ENCODE measurements at places on chromosomes 5 and 9. TPM values are rescaled to one million over a fixed set of nuclear protein-coding genes. Genes with fewer than 3 reads are reported as not detected.

DNA sequence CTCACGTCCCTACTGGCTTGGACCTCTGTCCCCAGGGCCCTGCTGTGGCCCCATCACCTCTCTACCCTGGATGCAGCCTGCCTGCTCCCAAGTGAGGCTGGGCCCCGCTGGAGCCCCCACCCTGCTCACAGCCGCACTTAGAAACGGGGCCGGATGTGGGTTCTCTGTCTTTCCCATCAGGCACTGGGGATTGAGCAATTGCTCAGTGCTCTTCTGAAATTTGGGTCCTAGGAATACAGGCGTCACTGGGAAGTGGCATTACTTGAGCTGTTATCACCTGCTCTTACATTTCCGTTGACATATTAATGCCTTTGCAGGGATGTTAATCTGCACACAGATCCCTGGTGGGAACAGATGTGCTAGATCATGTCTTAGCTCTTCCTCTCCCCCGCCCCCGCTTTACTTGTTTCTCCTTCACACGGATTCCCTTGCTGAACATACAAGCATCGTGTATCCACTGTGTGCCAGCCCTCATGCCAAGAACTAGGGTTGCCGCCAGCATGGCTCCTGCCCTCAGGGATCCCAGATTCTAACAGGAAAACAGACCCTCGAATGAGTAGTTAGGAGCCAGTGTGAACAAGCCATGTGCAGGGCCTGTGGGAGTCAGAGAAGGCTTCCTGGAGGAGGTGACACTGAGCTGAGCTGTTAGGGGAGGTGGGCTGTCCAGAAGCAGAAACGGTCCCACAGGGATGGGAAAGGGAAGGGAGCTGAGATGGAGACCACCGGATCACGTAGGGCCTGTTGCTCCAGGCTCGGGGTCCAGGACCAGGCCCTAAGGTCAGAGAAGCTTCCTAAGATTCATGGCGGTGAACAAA is 65.1 kb downstream of the NEK6 start:
- no peak for DNase-seq

The C9orf50 gene
- total RNA-seq = not detected

The ARHGEF37 gene
- 0.08 TPM for total RNA-seq

- no peak for DNase-seq
Observed at GRCh38 chr5:119366540-119366881, 10.7 kb downstream of the TNFAIP8 start.

The CDKN2B gene
- 0.40 TPM for total RNA-seq

DNA sequence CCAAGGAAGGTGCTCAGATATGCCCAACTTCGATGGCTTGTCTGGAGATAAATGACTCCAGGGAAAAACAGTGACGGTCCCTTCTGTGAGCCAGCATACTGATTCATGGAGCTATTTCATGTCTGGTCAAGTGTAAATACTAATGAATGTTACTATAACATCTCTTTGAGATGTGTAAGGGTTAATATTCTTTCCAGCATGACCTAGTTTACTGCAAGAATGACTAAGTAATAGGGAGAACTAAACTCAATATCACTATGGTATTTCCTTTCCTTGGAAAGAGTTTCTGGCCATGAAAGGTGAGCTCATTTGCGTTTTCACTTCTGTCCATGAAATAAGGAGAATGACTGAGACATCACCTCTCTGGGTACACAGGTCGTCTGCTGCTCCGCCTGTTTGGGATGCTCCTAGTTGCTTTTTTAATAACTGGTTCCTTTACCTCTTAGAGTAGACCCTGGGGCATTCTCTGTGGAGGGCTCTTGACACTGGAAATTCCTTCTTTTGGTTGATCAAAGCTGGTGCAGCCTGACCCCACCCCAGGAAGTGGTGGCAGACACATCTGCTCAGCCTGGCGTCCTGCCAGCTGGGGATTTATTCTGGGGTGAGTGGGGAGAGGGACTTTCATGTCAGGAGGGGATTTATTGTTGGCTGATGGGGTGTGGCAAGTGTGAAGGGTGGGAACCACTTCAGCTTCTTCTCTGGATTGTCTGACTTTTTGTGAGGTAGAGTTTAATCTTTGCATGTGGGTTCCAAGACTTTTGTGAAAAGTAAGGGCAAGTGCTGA is 250.0 kb upstream of the MPDZ start:
- DNase-seq = no peak

The SEMA6A gene
- 1.1 TPM for total RNA-seq

Data from activated T-cell treated with anti-CD3 and anti-CD28 coated beads, Interleukin-2, amount 50 U/mL, for 4 hours (primary cell).